ENCODE measurements at places on chromosomes 4 and X.

DNA sequence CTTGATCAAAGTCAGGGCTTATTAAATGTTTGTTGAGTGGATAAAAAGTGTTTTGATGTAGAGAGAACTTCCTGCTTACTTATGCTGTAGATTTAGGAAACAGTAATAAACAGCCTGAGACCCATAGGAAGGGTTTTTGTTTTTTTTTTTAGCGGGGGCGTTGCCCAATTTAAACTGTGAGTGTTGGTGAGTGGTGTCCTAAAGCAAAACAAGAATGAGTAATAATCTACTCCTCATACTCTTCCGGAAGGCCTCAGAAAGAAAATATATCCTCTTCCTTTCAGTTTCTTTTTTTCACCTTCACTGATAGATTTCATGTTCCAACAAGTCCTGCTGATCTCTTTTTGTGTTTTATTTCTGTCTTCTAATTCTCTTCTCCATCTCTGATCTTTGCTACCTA, 104.4 kb upstream of the SCML1 start:
- H3K27me3 ChIP-seq, result no peaks in the 10 kb centered on the region
- H3K27ac ChIP-seq, result no peak overlapping the region
- DNase-seq, result no peak
- H3K4me3 ChIP-seq, result no peak overlapping the region
- no peaks in the 10 kb centered on the region for H3K4me1 ChIP-seq

DNA sequence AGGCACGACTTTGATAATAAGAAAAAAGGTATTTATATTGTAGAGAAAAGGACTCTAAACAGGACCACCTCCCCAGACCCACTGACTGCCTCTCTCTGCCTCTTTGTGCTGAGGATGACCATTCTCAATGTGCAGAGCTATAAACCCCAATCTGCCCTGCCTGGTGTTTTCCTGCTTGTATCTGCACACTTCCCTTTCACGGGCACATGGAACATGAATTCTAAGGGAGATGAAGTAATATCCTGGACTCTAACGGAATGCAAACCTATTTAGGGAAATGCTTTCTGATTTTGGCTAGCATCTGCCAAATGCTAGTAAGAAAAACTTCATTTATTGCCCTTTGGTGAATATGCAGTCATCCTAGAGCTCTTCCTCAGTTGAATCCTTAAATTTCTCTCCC, 2.4 kb downstream of the DIPK2B start:
- H3K27ac ChIP-seq, result peak overlapping the region; percentile 78
- no peaks in the 10 kb centered on the region for H3K4me1 ChIP-seq
- H3K27me3 ChIP-seq, result peaks cover 35% of the 10 kb centered on the region
- DNase-seq, result no peak
- H3K4me3 ChIP-seq, result peak overlapping the region; percentile 48

GRCh38 chr4:15253349-15253748, 174.5 kb upstream of the C1QTNF7 start:
- no peak overlapping the region for H3K27ac ChIP-seq
- no peaks in the 10 kb centered on the region for H3K27me3 ChIP-seq
- no peak overlapping the region for H3K4me3 ChIP-seq
- DNase-seq, result no peak

DNA sequence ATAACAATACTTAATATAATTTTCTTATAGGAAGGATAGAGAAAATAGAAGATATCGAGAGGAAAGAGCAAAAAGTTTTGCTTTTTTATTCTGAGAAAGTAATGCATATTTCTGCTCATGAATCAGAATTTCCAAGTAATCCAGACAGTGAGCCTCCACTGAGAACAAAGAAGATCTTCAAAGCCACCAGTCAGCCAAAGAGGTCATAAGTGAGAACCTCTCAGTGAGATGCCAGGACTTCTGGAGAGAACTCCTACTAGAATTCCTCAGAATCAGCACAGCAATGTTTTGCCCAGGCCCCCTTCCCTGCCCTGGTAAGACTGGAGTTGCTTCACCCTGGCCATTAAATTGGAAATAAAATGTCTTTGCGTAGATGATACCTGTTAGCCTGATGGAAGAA, 254.4 kb upstream of the FAT4 start:
- H3K36me3 ChIP-seq, result no peaks in the 10 kb centered on the region
- H3K27ac ChIP-seq, result no peak overlapping the region
- DNase-seq, result no peak
- H3K4me1 ChIP-seq, result no peaks in the 10 kb centered on the region

- H3K4me1 ChIP-seq, result no peaks in the 10 kb centered on the region
- peak overlapping the region; percentile 27 for H3K27ac ChIP-seq
- H3K27me3 ChIP-seq, result no peaks in the 10 kb centered on the region
These were observed 45.2 kb upstream of the CLCN4 start for GRCh38 chrX:10111364-10112148.

- no peaks in the 10 kb centered on the region for H3K4me1 ChIP-seq
- no peak for DNase-seq
- no peaks in the 10 kb centered on the region for H3K36me3 ChIP-seq
These were observed 168.3 kb upstream of the FAT1 start for GRCh38 chr4:186891859-186892486.

All from heart left ventricle (tissue), 16 donors.